ENCODE measurements at places on chromosomes 3 and 15.
A peak's percentile ranks its signal among the peaks of the same experiment; 100 is the strongest.

DNA sequence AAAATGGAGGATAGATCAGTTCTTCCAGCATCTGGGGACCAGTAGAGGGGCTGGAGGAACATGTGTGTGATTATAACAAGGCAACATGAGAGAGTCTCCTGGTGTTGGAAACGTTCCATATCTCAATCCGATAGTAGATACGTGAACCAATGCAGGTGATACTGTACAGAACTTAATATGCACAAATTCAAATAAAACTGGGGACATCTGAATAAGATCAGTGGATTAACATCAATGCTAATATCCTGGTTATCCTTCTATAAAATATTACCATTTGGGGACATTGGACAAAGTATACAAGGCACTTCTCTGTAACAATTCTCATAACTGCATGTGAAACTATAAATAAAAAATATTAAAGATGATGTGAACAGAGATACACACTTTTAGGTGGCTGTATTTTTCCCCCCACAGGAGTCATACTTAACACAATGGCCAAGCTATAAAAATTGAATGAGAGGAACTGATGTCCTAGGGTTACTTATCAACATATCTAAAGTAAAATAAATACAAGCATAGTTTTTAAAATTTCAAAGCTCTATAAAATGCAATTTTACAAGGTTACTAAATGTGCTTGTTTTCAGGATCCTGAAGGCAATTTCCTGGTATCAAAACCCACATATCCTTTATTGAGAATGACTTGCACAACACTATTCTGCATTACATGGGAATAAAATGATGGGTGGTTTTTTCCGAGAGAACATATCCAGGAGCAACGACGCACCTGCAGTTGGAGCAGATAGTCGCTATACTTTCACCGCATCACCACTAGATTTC is 31.1 kb upstream of the TJP1 start:
- no peak for DNase-seq

DNA sequence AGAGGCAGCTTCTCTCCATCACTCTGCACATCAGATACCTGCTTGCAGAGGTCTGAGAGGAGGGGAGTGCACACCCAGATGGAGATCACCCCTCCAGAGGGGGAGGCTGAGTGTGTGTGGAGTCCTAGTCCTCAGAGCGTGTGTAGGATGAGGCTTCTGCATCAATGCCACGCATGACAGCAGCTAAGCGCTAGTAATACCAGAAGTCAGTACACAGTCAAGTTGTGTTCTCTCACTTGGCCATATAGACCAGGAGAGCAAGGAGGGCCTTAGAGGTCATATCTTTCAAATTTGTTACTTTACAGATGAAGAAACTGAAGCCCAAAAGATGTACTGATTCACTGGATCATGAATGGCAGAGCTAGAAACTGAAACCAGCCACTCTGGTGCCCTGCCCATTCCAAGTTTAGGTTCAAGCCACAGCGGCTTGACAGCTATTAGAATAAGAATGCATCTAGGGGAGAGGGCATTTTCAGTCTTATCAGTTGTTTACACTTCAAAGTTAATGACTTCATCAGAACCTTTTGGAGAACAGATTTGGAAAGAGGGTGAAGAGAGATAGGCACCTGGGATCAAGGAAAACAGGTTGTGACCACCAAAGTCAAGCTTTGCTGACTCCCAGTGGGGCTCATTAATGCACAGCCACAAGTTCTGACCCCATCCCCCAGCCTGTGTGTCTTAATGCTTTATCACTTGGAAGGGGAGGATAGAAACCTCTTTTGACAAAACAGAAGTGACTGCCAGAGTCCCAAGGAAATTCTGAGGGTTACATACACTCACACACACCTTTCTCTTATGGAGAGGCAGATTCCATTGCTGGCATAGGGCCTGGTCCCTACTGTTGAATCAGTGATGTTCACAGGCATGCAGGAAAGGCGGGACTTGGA is 310.3 kb downstream of the CHST2 start:
- DNase-seq: no peak

GRCh38 chr15:69457304-69458280 is 5.0 kb downstream of the RPLP1 start:
- DNase-seq: no peak

- no peak for DNase-seq
Measured at GRCh38 chr3:15831927-15832326, 34.1 kb upstream of the ANKRD28 start.

DNA sequence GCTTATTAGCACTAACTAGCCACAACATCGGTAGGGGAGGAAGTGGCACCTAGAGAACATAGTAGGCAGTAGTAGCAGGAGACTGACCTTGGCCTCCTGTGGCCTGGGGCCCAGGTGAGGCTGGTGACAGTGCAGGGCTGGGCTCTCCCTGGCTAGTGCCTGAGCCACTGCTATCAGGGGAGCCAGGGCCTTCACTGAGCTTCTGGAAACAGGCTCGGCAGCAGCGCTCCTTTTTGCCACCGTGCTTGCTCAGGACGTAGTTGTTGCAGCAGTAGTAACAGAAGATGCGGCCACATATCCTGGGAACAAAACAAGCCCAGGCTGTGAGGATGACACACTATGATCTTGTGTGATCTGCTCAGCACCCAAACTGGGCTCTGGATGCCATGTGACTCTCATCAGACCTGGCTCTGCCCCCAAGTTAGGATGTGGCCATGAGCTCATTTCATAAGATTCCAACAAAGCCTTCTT is 15.1 kb downstream of the CXCR6 start:
- no peak for DNase-seq

DNA sequence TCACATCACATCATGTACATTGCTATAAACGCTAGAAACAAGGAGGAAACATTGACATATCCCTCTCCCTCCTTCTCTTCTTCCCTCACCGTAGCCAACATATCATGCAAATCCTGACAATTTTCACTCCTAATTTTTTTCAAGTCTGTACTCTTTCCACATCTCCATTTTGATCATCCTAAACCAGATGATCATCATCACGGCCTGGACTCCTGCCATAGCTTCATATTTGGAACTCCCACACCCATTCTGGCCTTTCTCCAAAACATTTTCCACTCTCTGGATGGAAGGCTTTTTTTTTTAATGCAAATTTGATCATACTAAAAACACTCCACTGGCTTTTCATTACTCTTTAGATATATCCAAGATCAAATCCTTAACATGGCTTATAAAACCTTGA is 248.0 kb upstream of the CNTN3 start:
- DNase-seq: no peak

- peak; percentile 56 for DNase-seq
Measured at GRCh38 chr15:35519541-35520149, 26.3 kb downstream of the DPH6 start.

DNA sequence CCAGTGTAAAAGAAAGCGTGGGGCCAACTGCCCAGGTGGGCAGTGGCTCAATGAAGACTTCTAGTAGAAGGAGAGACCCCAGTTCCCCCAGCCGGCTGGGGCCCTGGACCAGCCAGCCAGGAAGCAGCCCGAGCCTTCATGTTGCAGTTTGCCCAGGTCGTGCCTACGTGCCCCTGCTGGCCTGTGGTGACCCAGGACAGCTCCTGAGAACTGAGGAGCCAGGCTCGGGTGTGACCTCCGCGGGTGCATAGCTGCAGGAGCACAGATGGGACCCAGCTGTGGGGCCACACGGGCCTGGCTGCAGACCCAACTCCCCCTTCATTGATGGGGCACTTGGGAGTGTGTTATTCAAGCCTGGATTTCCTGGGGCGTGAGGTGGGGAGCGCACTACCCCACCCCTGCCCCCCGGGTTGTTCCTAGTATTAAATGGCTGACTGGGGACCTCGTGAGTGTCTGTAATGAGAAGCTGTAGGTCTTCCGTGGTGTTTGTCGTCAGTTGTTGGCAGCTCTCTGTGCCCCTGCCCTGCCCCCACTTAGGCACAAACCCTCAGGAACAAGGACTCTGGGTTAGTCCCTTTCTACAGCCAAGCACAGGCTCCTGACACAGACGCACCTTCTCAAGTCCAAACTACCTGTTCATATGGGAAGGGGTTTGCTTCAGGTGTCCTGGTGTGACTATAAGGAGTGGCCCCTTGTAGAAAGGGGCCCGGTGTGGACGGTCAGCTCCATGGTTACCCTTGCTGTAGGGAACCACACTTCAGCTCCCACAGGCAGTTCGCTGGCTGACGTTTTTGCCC is 39.1 kb downstream of the IDH2 start:
- no peak for DNase-seq
